Fibroblast of the aortic adventitia (primary cell): ENCODE measurements at places on chromosomes 2 and 18. TPM values are rescaled to one million over a fixed set of nuclear protein-coding genes. Genes with fewer than 3 reads are reported as not detected.

IL37 gene
- not detected in 2 replicates for total RNA-seq

SOX11 gene
- total RNA-seq = 0.54 TPM in 1 of 2 replicates, not detected in the other

CRYGD gene
- total RNA-seq = not detected in 2 replicates

DNA sequence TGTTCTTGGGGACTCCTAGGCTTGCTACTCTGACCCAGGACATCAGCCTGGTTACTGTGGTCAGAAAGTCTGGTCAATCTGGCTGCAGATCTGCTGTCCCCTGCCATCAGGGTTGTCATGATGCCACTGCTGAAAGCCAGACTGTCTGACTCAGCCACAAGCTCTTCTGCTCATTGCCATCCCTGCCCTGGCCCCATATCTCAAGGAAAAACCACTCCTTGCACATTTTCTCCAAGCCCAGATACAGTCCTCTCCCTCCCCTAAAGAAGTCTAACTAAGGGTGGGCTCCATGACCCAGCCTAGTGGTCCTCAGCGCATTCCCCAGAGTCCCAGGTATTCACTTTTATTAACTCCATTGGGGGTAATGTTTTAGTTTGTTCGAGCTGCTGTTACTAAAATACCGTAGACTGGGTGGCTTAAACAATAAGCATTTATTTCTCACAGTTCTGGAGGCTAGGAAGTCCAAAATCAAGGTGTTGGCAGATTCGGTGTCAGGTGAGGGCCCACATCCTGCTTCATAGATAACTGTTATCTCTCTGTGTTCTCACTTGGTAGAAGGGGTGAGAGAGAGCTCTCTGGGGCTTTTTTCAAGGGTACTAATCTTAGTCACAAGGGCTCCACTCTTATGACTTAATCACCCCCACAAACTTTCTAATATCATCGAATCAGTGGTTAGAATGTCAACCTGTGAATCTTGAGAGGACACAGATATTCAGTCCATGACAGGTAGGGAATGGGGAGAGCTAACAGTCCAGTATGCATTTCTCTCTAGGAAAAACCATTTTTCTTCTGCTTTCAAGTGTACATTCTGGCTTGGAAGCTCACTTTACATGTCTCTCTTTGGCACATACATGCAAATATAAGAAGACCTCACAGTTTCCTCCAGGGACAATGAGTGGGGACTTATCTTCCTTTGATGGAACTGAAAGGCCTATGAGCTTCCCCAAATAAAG, 94.8 kb upstream of the CXCR4 start:
- no peak for DNase-seq

DNA sequence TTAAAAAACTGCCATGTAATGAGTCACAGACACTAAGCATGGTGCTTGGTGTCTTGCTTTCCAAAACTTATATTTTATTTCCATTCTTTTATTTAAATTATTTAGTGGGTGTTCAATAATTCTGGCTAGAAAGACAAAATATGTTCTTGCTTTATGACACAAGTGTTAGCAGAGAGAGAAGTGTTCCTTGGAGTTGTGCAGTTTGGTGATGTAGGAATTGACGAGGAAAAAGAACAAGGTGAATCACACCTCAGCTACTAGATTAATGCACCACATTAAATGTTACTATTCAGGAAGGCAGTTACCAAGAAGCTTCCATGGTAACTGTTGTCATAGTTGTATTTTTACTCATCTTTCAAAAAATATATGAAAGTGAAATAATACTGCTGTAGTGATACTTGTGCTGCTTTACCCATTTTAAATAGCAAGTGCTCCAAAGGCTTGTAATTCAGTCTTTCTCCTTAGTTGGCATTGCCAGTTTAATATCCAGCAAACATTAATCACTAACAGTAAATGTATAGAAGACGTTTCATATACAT, 28.3 kb downstream of the ADAM23 start:
- DNase-seq = no peak

GRCh38 chr18:64248836-64249235, 99.9 kb upstream of the LINC00305 start:
- no peak for DNase-seq

- no peak for DNase-seq
Observed at GRCh38 chr2:101190747-101191516, 39.8 kb upstream of the TBC1D8 start.

DNA sequence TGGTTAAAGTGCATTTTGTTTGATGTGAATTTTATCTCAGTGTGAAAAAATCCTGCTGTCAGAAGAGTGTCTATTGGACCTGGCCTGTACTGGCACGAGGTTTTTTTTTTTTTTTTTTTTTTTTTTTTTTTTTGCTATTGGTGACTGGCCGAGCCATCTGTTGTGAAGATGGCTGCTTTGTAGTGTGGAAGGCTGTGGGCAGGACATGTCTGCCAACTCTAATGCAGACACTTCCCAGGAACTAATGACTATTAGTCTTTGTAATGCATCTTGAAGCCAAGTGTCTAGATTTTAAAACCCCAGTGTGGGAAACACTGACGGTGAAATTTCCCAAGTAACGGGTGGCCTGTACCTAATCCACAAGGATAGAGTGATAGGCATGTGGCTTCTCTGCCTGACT, 34.3 kb downstream of the ZAP70 start:
- DNase-seq = peak; percentile 13
